ENCODE measurements at places on chromosomes 7 and 10.

- DNase-seq, result no peak
Observed at GRCh38 chr10:13904064-13904463, 317.3 kb downstream of the PRPF18 start.

DNA sequence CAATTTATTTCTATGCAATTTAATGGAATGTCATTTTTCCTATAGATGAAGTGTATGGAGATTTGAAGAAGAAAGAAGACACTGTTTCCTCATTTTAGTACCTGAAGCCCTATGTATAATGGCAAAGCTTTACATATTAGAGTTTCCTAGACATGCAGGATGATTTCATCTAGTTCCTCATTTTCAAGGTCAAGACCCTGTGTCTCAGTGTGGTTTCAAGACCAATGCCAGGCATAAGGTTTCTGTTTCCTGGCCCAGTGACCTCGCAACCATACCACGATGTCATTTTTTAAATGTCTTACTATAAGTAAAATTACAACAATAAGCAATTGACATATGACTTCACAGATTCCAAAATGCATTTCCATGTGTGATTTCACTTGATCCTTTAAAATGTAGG is 336.5 kb upstream of the PRKCQ start:
- DNase-seq, result peak; percentile 74

DNA sequence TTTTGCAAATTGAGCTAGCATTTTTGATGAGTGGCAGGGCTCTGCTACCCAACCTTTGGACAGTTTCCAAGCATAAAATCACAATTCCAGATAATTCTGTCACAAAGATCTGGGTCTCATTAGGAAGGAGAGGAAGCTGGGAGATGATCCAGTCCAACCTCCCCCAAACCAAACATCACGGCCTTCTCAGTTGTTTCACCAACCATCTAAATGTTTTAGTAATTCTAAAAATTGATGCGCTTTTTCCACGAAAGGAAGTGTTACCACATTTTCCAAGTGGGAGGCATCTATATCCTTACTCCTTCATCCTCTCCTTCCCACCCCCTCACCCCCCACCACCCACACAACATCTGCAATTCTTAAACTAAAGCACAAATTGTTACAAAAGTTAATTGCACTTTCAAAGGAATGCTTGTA is 108.3 kb downstream of the EGFR start:
- no peak for DNase-seq

DNA sequence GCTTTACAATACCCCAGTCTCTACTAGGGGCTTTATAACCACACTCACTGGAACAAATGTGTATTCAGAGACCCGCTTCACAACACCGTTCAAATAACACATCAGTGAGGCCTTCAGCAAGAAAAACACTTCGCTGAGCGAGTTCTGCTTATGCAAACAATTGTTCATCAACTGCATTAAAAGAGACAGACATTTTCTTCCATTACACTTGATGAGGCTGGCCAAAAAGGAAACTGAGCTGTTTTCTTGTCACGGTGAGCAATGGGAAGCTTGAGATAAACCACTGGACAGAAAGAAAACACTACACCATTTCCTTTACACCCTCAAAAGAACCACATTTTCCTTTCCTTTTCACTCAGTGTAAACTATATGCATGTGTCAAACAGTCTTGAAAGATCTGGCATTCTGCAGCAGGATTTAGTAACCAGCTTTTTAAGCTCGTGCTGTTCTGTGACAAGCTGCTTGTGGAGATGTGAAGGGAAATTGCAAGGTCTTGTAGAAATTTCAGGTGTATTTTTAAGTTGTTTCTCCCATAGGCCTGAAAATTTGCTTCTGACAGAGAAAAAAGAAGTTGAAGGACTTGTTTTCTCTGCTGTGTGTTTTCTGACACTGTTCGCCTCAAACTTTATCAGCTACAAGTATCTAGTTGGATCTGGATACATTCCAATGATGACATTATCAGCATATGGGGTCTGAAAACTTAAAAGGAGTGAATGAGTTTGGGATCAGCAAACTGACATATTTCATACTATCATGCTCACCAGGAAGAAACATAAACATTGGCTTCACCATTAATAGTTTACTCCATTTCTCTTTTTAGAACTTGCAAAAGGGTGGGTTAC is 693.1 kb downstream of the PARD3 start:
- no peak for DNase-seq

GRCh38 chr10:102834143-102834542 is 3.1 kb downstream of the CYP17A1 start:
- no peak for DNase-seq

GRCh38 chr10:48470115-48470892 is 134.6 kb downstream of the ARHGAP22 start:
- DNase-seq, result no peak

- DNase-seq, result peak; percentile 82
Observed at GRCh38 chr7:87474533-87475358, 734 bp downstream of the ABCB4 start.

GRCh38 chr10:63896992-63897391 is 375.8 kb downstream of the REEP3 start:
- no peak for DNase-seq

DNA sequence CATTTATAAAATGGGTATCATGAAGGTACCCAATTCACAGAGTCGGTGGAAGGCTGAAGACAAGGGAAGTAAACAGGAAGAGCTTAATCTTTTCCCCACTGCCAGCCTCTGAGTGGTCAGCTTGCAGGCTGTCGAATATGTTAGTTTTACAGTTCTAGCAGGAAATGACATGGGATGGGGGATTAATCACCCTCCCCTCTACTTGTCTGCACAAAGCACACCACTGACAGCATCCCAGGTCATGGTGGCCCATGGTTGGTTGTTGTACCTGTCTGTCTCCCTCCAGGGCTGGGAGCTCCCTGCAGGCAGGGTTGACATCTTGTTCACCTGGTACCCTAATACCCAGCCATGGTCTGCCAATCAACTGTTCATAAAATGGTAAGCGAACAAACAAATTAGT is 55.6 kb downstream of the GRB10 start:
- no peak for DNase-seq

DNA sequence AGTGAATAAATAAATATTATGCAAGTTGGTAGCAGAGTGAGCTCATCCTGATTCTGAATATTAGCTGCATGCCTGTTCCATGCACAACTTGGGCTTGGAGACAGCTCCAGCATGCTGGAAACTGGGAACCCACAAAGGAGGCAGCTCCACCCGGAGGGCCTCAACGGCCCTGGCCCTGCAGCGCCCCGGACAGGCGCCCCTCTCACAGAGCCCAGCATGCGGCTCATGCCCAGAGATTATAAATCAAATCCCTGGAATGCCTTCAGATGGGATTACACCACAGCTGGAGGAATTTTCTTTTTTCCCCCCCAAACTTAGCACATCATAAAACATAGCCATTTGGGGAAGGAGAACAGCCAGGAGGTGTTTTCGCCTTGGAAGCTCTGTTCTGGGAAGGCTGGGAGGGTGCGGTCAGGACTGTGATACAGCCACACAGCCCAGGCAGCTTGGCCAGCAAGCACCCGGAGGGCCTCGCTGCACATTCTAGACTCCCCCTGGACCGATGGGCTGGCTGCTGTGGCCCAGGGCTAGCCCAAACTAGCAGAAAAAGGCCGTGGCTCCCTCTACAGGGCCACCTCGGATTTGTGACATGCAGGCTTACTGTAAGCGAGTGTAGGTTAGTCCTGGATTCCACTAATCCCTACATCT is 102.4 kb downstream of the PTPN20 start:
- DNase-seq, result no peak

- DNase-seq, result no peak
Observed at GRCh38 chr10:93073539-93074146, at the start of gene CYP26A1. Gene CYP26A1 (plus strand): TSS chr10:93073893. CDS start chr10:93073935, 42 bp downstream.

DNA sequence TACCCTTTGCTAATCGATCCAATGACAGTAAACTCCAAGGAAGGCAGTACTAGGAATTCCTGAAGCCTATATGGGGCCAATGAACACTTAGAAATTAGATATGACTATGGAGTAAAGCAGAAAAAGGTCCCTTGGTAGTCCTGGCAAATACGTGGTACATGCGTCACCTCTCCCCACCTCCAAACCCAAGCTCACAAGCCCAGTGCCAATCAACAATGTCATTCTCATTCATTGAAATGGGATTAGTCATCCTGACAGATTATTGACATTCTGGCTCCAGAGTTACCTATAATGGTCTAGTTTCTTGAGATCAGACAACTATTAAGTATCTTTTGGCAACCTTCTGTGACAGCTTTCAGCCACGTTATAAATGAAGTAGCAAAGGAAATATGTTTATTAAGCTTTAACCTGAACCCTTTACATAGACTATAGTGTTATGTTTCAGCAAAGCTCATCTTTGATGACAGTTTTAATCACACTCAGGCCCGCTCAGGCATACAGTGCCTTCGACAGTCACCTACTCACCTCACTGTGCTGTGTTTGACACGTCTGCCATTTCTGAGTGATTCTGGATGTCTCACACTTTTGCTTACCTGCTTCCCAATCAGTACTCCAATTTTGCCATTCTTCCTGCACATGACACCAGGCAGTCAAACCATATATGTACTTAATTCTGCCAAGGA is 69.6 kb upstream of the ADO start:
- DNase-seq, result no peak

- no peak for DNase-seq
Observed at GRCh38 chr7:106814887-106815286, 50.2 kb upstream of the PIK3CG start.

- no peak for DNase-seq
Observed at GRCh38 chr7:159141167-159141566, 3.5 kb downstream of the VIPR2 start.

- DNase-seq, result no peak
Observed at GRCh38 chr10:125489731-125490130, 193.2 kb downstream of the TEX36 start.

DNA sequence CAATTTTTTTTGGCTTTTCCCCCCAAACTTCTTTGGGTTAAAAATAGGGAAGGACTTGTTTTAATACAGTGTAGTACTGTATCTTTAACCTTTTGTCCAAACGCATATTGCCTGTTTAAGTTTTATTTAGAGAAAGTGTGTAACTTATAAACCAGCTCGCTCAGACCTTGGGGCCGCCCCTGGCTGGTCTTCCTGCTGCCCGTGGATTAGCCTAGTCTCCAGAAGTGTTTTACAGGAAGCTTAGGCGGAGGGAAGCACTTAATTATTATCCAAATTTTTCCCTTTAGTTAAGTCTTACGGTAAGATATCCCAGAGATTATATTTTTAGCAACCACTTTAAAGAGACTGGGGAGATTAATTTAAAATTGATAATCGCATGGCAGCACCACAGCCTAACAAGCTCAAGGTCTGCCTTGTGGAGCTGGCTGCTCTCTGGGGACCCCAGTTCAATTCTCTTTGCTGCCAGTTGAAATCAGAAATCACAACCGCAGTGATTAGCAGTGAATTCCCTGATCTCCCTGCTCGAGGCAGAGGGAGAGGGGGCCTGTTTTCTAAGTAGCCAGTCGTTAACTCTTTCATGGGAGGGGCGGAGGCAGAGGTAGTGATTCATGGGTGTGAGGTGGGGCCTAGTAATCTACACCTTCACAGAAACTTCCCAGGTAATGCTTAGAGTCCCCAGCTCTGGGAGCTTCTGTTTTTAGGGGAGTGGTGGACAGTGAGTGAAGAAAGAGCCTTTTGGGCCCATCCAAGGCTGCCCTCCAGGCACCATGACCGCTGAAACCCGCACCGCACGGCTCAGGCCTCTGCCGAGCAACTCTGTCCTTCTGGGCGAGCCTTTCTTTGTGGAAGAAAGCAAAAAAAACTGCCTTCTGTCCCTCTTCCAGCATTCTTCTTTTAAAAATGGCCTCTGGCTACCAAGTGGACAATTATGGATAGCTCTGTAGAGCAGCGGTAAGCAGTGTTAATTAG is 548.7 kb upstream of the GALNT17 start:
- DNase-seq, result no peak

DNA sequence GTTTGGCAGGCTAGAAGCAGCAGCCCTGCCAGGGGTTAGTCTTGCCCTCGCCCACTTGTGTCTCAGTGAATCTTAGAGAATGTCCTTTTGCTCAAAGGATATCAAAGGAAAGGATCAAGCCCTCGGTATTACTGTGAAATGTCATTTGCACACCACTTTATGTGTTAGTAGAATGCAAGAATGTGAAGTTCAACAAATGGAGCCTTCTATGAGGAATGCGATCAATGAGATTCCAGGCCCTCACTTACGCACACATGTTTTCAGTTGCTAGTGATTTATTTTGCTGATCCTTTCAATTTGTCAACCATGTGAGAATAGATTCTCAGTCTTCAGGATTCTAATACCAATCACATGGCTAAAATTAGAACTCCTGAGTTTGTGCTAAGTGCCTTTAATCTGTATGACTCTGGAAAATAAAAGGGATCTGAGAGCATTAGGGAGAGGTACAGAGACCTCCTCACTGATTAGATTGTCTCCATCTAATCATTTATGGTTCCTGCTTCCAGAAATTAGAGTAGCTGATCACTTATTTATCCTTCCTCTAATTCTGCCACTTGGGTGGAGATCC is 123.0 kb upstream of the SP4 start:
- no peak for DNase-seq

Data from OCI-LY7 (cell line).